ENCODE measurements at places on chromosomes 2 and 18.

DNA sequence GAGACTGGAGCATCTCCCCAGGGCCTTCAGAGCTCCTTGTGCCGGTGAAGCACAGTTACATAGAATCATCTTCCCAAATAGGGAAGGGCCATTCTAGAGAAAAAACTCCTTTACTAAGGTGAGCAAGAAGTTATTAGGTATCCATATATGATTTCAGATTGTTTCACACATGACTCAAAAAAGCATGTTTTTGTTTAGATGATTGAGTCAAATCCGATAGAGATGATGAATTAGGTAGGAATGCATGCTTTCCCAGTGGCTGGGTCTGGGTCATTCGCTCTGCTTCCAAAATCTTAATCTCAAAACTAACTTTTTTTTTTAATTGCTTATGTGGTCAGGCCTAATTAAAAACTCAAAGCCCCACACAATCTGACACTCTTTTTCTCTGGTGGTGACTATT is 3.8 kb downstream of the NT5C1B start:
- DNase-seq = no peak

DNA sequence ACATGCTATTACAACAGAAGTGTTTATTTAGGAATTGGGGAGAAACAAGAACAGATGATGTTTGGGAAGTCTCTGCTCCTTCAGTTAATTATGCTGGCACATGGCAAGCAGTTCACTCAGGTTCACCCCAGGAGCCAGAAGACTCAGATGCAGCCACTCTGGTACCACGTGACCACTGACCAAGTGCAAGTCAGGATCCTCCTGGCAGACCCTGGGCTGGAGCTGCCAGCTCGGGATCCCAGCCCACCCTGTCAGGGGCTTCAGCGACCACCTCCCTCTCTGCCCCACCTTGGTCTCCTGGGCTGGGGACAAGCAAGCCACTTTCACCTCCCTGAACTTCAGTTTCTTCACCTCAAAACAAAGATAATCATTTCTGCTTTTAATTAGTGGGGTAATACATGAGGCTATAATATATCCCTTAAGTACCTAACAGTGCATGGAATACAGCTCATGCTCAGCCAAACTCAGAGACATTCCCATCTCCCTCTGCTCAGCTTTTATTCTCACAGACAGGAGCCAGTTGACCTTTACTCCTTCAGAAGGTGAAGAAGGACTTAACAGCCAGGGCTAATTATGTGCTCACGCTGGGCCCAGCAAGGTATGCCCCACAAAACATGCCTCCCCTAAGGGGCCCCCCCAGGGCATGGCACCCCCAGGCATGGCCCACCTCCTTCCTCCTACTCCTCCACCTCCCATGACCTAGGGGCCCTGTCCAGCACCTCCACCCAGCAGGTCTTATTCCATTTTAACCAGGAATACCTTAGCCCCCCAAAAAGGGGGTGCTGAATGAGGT is 11.8 kb downstream of the CRACDL start:
- DNase-seq = no peak

- no peak for DNase-seq
Measured at GRCh38 chr2:114006460-114006859, 116.6 kb downstream of the ACTR3 start.

DNA sequence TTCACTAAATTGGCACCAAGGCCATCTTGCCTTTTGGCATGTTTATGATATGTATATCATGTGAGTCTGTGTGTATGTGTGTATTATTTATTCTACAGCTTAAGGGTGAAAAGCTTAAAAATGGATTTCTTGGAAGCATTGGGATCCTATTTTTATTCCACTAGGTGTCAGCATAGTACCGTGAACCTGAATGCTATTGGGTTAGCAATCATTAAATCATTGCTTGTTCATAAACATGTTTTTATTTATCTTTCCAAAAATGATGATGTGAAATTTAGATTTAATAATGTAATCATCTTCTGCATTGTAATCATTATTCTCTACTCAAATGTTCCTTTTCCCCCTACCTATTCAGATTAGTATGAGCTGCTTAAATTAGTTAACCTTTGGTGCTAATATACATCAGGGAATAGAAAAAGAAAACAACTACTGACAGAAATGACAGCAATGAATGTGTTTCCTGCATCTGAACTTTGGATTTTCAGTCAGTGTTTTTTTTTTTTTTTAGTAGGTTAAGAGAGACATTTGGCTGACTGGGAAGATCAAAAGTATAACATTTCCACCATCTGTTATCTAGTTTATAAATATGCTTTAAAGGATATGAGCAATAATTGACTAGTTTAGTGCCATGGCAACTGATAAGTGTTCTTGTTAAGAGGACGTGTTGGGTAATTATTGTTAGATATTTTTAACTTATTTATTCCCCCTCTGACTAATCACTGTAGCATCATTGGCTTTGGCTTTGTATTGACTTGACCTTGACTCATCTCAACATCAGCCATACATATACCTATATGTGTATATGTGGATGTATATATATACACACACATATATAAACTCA is 14.1 kb upstream of the ZSWIM2 start:
- no peak for DNase-seq

GRCh38 chr2:100691846-100692245 is 128.1 kb upstream of the NPAS2 start:
- DNase-seq = no peak

DNA sequence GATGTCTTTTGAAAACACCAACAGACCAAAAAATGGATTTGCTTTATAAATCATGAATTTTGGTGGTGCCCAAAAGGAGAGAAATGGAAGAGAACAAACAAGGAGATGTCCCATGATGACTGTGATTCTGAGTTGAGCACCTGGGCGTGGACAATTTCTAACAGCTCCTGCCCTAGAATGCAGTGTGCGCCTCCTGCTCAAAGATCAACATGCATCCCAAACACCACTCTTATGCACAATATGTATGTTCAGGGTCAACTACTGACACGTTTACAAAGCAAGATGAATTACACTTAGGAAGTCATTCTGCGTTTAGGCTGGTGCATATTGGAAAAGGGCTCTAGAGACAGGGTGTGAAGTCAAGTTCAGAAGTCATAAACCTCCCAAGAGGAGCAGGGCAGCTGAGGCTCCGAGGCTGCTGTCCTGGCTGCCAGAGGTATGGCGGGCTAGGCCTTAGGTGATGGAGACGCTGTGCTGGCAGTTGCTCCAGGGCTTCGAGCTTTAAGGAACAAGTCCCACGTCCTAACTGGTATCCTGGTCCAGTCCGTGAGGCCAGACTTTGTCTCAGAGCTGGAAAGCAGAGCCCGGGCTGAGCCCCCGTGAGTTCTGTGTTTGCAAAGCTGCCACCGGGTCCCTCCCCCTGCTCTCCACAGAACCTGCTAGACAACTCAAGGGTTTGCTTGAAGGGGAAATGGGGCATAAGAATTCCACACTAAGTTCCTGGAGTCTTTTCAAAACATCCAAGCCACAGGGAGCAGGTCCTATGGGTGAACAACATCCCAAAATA is 74.0 kb downstream of the ZNF516 start:
- DNase-seq = no peak

- no peak for DNase-seq
Measured at GRCh38 chr18:2794159-2794558, 52.6 kb upstream of the EMILIN2 start.

DNA sequence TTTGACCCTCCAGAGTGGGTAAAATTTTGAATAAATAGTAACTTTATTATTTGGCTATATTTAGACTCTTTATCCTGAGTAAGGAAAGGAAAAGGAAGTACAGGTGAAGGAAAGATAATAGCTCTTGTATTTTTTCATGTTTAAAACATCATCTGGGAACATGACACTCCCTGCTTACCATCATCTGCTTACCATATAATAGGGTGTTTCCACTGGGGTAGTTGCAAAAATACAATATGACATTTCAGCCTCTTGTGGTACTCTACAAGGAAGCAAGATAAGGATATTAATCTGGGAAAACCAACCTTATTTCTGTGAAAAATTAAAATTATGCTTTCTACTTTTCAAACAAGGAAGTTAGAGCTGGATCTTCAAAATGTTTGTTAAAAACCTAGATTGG is 9.9 kb downstream of the RELCH start:
- DNase-seq = no peak

- DNase-seq = no peak
Measured at GRCh38 chr18:45539491-45539891, 75.8 kb upstream of the SLC14A2 start.

DNA sequence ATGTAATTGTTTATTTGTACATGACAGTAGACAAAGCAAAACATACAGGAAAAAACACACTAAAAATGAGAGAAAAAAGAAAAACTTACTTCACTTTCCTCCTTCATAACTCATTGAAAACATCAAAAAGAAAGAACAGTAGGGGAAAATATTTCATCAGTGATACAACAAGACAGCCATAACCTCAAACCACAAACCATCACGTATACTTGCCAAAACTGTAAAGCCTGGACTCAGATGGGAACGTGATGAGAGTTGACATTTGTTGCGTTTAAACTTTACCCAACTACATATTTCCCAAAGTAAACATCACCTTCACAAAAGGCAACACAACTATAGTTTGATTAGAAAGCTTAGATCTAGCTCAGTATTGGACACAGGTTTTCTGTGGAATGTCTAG is 278.2 kb upstream of the COL3A1 start:
- no peak for DNase-seq

DNA sequence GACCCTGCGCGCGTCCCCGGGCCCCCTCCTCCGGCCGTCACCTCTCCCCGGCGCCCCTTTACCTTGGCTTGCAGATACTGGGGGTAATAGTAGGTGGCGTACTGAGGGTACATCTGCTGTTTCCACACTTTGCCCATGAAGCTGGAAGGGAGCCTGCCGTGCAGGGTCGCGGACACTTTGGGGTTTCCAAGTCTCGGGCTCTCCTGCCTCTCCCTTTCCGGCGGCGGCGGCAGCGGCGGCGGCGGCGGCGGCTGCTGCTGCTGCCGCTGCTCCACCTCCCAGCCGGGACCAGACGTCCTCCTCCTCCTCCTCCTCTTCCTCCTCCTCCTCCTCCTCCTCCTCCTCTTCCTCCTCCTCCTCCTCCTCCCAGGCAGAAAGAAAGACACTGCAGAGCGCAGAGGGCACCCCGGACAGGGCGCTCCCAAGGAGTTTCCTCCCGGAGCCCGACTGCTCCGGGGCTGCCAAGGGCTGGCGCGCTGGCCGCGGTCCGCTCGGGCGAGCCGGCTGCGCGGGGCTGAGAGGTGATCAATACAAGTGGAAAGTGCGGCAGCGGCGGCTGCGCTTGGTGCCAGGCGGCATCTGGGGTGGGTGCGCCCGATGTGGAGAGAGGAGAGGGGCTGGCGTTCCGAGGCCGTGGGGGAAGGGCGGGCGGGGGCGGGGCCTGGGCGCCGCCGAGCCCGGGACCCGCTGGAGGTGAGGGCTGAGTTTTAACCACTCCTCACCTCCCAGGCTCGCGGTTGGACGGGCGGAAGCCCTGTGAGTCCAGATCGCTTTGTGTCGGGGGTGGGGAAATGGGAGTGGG is at the start of gene RBMS1:
Gene RBMS1 (minus strand): TSS at position 581 of the 802 bp plus-strand sequence. CDS start 444 bp downstream, at position 137.
- DNase-seq = peak; percentile 42

- DNase-seq = no peak
Measured at GRCh38 chr18:26480897-26481795, 67.2 kb downstream of the KCTD1 start.

DNA sequence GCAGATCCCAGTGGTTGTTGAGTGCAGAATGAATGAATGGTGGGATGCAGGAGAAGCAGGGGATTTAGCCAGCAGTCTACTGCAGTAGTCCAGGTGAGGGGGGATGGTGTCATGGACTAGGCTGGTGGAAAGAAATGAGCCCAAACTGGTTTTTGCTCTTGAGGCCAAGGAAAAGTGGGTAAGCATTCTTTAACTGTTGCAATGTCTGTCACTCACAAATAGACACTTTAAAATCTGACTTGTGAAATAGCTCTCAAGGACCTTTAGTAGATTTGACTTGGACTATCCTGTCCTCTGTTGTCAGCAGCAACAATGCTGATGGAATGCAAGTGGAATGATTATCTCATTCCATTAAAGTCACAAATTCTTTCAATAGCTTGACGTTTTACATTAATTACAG is 37.5 kb upstream of the STK17B start:
- DNase-seq = no peak

DNA sequence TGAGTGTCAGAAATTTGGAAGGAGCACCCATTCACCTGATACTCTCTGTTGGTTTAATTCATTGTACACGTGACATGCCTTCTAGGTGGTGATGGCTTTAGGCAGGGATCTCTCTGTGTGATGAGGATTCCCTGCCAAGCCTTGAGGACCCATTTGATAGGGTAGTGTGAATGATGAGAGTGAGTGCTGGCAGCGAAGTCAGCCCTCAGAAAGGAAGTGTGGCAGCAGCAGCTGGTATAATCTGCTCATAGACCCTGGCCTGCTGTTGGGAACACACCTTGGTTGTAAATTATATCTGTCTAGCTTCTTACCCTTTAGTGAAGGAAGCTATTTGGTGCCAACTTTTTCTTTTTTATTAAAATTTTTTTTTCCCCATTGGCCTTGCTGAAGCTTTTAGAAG is 164.5 kb downstream of the HAUS1 start:
- no peak for DNase-seq

GRCh38 chr2:29423061-29423666 is 307.9 kb downstream of the CLIP4 start:
- no peak for DNase-seq

DNA sequence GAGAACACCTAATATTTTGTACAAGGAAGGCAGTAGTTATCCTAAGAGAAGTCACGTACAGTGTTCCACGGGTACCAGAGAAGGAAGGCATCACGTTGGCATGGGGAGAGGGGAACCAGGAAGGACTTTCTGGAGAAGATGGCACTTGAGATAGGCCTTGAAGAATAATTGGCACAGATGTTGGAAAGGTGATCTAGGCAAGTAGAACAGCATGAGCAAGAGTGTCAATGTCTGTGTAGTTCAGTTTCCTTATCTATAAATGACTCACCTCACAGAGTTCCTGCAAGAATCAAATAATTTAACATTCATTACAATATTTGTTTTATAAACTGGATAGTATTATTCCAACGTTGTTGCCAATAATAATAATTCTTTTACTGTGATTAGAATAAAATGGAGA is 48.3 kb upstream of the BZW1 start:
- no peak for DNase-seq

- DNase-seq = no peak
Measured at GRCh38 chr2:201118961-201119854, 3.2 kb downstream of the CFLAR start.

DNA sequence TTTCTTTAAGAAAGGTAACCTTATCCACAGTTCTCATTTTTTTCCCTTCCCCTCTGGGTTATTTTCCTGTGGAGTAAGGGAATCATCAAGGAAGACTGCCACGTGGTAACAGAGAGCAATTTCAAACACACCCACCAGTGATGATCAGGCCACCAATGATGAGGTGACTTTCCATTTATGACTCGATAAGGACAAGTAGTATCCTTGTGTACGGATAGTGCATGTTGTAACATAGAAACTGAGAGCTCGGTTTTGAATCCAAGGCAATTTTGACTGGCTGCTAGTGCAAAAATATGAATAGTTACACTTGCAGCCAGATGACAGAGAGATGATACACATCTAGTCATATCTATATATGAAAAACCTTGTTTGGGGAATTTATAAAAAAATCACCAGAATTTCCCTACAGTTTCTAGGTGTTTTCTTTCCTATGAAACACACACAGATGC is 143.6 kb upstream of the TCF4 start:
- no peak for DNase-seq

- no peak for DNase-seq
Measured at GRCh38 chr2:149430743-149431736, 100.7 kb downstream of the LYPD6 start.

All from stimulated activated CD4-positive, alpha-beta T cell treated with anti-CD3 and anti-CD28 coated beads, Interleukin-1b, Interleukin-23, amount 100 ng/mL, for 4 hours (primary cell).